ENCODE measurements at places on chromosomes 5 and 9. TPM values are rescaled to one million over a fixed set of nuclear protein-coding genes. Genes with fewer than 3 reads are reported as not detected.

DNA sequence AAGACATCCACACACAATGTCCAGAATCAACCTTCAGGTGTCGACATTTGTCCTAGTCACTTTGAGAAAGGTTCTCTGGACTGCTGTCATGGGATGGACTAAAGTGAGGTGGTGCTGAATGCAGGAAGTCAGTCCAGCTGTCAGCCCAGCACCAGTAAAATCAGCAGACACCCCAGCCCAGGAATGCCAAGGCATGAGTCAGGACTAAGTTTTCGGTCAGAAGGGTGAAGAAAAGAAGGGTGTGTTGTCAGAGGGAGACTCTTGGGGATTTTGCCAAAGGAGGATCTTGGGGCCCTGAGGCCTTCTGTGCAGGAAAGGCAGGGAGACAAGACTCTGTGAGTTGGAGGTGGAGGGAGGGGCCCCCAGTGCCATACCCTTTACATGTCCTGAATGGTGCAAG, 69.0 kb upstream of the XPA start:
- peaks cover 4% of the 10 kb centered on the region for H3K27me3 ChIP-seq
- DNase-seq: no peak
- no peaks in the 10 kb centered on the region for H3K36me3 ChIP-seq
- H3K4me1 ChIP-seq: peaks cover 11% of the 10 kb centered on the region
- no peak overlapping the region for H3K27ac ChIP-seq

Gene ARL10
- total RNA-seq: 34.7 TPM

- H3K27me3 ChIP-seq: peaks cover 2% of the 10 kb centered on the region
- H3K4me1 ChIP-seq: peaks cover 11% of the 10 kb centered on the region
- no peaks in the 10 kb centered on the region for H3K36me3 ChIP-seq
- peak; percentile 36 for DNase-seq
- peak overlapping the region; percentile 77 for H3K27ac ChIP-seq
- H3K4me3 ChIP-seq: peak overlapping the region; percentile 3
Measured at GRCh38 chr9:88092797-88093331, 45.4 kb downstream of the SPATA31C2 start.

Gene BOD1
- total RNA-seq: 62.7 TPM

Gene ERAP2
- not detected for total RNA-seq

DNA sequence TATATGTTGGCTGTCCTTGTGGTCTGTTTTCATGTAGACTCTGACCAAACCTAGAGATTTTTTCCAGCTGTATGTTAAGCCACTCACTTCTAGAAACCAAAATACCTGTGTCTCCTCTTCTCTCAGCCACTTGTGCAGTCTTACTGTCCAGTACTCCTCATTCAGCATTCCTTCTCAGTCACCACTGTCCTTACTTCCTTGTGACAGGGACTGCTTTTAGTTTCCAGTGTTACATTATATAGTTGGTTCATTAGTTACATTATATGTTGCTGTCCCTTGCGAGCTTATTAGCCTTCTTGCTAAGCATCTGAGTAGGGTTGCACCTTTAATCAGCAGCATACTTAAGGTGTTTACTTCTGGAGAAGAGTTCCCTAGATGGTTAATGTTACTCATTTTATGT, 4.3 kb downstream of the ATP6V1G1 start:
- H3K4me3 ChIP-seq: no peak overlapping the region
- no peak for DNase-seq
- H3K36me3 ChIP-seq: no peaks in the 10 kb centered on the region
- H3K27me3 ChIP-seq: peaks cover 13% of the 10 kb centered on the region

Gene ANKRD18A
- total RNA-seq: 32.3 TPM

DNA sequence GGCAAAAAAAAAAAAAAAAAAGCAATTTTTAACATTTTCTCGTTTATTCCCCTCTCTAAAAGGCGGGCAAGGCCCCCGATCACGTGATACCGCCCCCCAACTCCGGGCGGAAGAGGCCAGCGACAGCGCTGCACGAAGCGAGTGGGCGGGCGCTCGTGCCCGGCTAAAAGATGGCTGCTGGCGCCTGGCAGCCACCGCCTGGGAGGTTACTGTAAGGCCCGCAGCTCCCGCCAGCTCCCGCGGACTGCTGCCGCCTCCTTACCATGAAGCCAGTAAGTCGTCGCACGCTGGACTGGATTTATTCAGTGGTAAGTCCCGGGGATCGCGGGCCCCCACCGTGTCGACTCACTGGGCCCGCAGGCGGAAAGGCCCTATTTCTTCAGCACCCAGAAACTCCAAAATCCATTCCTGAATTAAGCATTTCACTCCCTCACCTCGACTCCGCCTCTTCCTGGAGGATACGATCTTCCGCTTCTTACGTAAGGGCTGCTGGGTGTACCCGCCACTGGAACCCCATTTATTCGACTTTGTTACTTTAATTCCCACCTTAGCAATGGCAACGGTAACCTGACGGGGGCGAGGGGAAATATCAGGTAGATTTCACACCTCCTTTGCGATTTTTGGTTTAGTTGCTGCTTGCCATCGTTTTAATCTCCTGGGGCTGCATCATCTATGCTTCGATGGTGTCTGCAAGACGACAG, at the start of the genes SMIM27 and TOPORS:
SMIM27 (plus strand) TSS at position 156 of the 701 bp plus-strand sequence; CDS start at position 264, 108 bp downstream.
TOPORS (minus strand) TSS at position 415 of the 701 bp plus-strand sequence; CDS start at position 265, 150 bp downstream.
- H3K36me3 ChIP-seq: no peaks in the 10 kb centered on the region
- H3K27ac ChIP-seq: peak within 1 kb of the TSS; percentile 97
- peak; percentile 89 for DNase-seq
- H3K4me3 ChIP-seq: peak within 1 kb of the TSS; percentile 99
- peaks cover 6% of the 10 kb centered on the region for H3K27me3 ChIP-seq
- H3K4me1 ChIP-seq: peaks cover 10% of the 10 kb centered on the region

Measured in glutamatergic neuron (in vitro differentiated cells).